Esophagus mucosa (tissue), 1 donor: ENCODE measurements at places on chromosomes 1 and 21. TPM values are rescaled to one million over a fixed set of nuclear protein-coding genes. Genes with fewer than 3 reads are reported as not detected.

Gene MOB3C
- total RNA-seq: 13.9 TPM

Gene DYRK3
- total RNA-seq: 6.1 TPM

Gene SELL
- 1.0 TPM for total RNA-seq

Gene SLC35F3
- total RNA-seq: 0.68 TPM

Gene PALMD
- total RNA-seq: 17.7 TPM

Gene CSF3R
- total RNA-seq: 3.2 TPM

Gene CATSPERE
- total RNA-seq: 0.64 TPM

Gene FCAMR
- 0.08 TPM for total RNA-seq

Gene CYYR1
- total RNA-seq: 4.6 TPM

Gene PRAMEF18
- not detected for total RNA-seq

Gene TTC24
- not detected for total RNA-seq

Gene VWA5B1
- not detected for total RNA-seq

Gene SLC9C2
- 0.12 TPM for total RNA-seq

Gene WNT4
- 7.7 TPM for total RNA-seq

Gene F5
- total RNA-seq: 0.20 TPM

Gene TIAM1
- 96.7 TPM for total RNA-seq

Gene TRAF3IP3
- total RNA-seq: 0.80 TPM

Gene ELOVL1
- total RNA-seq: 172 TPM

Gene PERM1
- not detected for total RNA-seq

Gene RHOU
- total RNA-seq: 2.1 TPM

Gene ESPN
- 33.4 TPM for total RNA-seq

Gene CHI3L1
- total RNA-seq: 20.5 TPM

Gene DNAJC8
- total RNA-seq: 45.8 TPM

Gene TNNI3K
- not detected for total RNA-seq

Gene AMY1C
- not detected for total RNA-seq

Gene MCM3AP
- total RNA-seq: 53.6 TPM

Gene SPATC1L
- 7.2 TPM for total RNA-seq

Gene CLCA4
- 230 TPM for total RNA-seq

Gene RHEX
- 0.48 TPM for total RNA-seq

Gene NKAIN1
- total RNA-seq: 0.92 TPM

Gene RNF207
- total RNA-seq: 10.8 TPM

Gene AK2
- total RNA-seq: 164 TPM

Gene DEPDC1
- 10.4 TPM for total RNA-seq

Gene PRRX1
- 2.9 TPM for total RNA-seq

Gene SYT14
- not detected for total RNA-seq

Gene ACBD3
- total RNA-seq: 33.9 TPM

Gene GLRX2
- total RNA-seq: 15.7 TPM

Gene SPATA46
- not detected for total RNA-seq

Gene ZNF281
- 3.6 TPM for total RNA-seq

Gene BATF3
- 0.68 TPM for total RNA-seq

Gene NEGR1
- total RNA-seq: 0.16 TPM

Gene FGR
- total RNA-seq: 1.3 TPM

Gene TFF2
- not detected for total RNA-seq

Gene PIGR
- total RNA-seq: 35.4 TPM

Gene CFHR1
- total RNA-seq: 0.60 TPM

Gene HSD3B1
- not detected for total RNA-seq

Gene PLA2G2F
- total RNA-seq: 0.04 TPM

Gene ASAP3
- total RNA-seq: 31.5 TPM

Gene IFNLR1
- total RNA-seq: 4.0 TPM

Gene MX2
- total RNA-seq: 4.2 TPM

Gene LTN1
- 14.9 TPM for total RNA-seq

Gene PCSK9
- 18.3 TPM for total RNA-seq

Gene LCE1C
- total RNA-seq: 1.00 TPM

Gene PADI1
- total RNA-seq: 40.0 TPM

Gene PGLYRP4
- total RNA-seq: 14.5 TPM

Gene OLIG2
- total RNA-seq: not detected

Gene CXADR
- 34.9 TPM for total RNA-seq

Gene RXFP4
- total RNA-seq: not detected
